ENCODE measurements at places on chromosomes 12 and 14. TPM values are rescaled to one million over a fixed set of nuclear protein-coding genes. Genes with fewer than 3 reads are reported as not detected.

GRCh38 chr12:28958553-28959195, 190.4 kb upstream of the FAR2 start:
- DNase-seq: no peak
- H3K4me3 ChIP-seq: no peak overlapping the region
- no peak overlapping the region for H3K27ac ChIP-seq
- H3K27me3 ChIP-seq: no peaks in the 10 kb centered on the region

Gene LACRT
- total RNA-seq: not detected

DNA sequence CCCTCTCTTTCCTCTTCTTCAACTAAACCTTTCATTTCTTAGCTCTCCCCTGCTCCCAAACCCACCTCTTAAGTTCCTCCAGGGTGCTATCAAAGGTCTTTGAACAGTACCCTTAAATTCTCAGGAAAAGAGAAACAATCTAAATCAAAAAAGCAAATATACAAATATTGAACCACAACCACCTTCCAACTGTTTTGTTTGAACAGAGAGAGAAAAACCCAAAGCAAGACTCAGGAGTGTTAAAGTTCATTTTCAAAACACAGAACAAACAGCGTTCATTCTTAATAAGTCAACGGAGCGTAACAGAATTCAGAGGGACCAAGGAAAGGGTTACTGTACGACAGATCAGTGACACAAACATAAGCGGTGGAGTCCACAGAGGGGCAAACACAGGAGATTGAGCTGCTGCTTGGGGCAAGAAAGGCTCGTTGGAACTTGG, 73.3 kb downstream of the NDUFA12 start:
- no peaks in the 10 kb centered on the region for H3K27me3 ChIP-seq
- H3K4me1 ChIP-seq: no peaks in the 10 kb centered on the region
- no peaks in the 10 kb centered on the region for H3K36me3 ChIP-seq

DNA sequence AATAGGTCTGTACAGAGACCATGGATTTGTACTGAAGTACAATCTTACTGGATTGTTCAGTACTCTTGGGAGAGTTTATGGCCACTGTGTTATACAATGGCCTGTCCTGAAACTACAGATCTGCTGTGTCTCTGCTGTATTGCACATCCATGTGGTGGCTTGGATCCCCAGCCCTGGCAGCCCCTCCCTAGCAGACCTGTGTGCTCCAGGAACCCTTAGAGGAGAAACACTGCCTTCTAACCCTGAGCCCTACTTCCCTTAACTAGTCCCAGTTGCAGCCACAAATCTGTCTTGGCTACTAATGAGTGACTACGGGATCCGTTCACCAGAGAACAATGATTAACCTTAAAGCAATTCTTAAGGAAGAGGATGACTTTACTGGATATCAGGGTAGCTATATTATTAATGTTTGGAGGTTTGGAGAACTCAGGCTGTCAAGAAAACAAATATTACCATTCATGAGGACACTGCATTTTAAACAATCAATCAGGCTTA, 27.7 kb downstream of the RNF34 start:
- DNase-seq: no peak
- no peaks in the 10 kb centered on the region for H3K27me3 ChIP-seq
- no peak overlapping the region for H3K4me3 ChIP-seq
- peaks cover 96% of the 10 kb centered on the region for H3K36me3 ChIP-seq
- no peak overlapping the region for H3K27ac ChIP-seq

Gene B4GALNT1
- 2.6 TPM for total RNA-seq

All from H9 (cell line).